ENCODE measurements at places on chromosomes 12 and 14.

DNA sequence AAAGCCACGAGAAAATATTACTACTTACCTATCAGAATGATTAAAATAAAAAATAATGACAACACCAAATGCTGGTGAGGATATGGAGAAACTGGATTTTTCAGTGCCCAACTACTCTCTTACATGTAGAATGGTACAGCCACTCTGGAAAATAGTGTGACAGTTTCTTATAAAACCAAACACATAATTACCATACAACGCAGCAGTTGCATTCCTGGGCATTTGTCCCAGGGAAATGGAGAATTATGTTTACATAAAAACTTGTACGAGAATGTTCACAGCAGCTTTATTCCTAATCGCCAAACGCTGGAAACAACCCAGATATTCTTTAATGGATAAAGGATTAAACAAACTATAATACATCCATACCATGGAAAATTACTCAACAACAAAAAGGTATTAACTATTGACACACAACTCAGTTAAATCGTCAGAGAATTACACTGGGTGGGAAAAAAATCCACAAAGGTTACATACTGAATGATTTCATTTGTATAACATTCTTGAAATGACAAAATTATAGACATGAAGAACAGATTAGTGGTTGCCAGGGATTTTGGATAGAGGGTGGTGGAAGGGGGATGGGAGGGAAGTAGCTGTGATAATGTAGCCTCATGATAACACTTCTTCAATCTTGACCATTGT lies 35.4 kb downstream of the TAOK3 start:
- no peak for DNase-seq

- no peak for DNase-seq
These were observed 4.0 kb downstream of the SDR9C7 start for GRCh38 chr12:56930241-56930640.

DNA sequence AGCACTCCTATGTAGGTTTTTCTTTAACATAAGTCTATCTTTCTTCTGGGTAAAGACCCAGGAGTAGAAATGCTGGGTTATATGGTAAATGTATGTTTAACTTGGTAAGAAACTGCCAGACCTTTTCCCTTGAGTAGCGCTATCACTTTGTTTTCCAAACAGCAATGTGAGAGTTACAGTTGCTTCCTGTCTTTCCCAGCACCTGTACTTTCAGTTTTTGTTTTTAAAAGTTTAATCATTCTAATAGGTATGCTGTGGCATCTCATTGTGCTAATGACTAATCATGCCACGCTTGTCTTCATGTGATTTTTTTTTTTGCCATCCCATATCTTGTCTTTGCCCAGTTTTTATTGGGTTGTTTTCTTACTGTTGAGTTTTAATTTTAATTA lies 28.1 kb downstream of the GIT2 start:
- no peak for DNase-seq

DNA sequence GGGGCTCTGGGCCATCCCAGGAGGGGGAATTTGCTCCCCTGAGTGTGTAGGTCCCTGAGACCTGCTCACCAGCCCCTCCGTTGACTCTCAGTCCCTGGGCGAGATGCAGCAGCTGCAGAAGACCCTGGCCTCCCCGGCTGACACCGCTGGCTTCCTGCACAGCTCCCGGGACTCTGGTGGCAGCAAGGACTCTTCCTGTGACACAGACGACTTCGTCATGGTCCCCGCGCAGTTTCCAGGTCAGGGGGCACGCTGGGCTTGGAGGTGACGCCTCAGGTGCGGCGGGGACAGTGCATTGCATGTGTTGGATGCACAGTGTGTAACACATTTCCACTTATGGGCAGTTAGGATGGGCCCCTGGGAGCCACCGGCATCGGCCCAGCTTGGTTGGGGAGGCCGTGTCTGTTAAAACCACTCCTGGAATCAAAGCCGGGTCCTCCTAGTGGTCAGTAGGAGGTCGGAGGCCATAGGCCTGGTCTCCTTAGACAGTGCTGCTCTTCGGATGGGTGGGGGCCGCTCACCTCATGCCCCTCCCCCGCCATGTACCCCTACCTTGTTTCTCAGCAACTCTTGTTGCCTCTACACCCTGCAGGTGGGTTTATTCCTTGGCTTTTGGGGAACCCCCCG lies 17.1 kb upstream of the PUS1 start:
- no peak for DNase-seq

DNA sequence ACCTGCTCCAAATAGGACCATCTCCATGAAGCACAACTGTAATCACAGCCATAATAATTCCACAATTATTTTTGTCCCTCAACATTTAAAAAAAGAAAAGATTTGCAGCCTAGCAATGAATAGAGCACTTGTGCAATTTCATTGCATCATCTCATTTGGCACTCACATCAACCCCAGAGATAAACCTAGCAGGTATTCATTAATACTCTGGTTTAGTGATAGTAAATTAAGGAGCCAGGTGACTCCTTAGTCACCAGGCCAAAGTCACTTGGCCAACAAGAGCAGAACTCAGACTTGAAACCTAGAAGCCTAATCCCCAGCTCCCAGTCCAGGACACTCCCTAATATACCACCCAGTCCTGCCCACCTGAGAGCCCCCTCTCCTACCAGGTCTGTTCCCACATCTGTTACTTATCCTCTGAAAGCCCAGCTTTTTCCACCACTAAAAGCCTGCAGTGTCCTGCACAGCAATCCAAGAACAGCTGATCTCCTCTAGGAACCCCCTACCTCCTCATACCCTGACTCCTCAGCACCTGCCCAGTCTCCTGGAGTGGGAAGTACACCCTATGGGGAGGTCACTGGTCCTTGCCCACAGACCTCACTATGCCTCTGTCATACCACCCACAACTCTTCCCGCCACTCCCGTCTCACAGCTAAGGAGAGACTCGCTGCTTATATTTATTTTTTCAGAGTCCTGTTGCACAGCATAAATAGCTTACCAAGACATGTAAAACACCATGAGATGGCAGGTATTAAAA lies 22.1 kb downstream of the OR10P1 start:
- DNase-seq, result no peak

DNA sequence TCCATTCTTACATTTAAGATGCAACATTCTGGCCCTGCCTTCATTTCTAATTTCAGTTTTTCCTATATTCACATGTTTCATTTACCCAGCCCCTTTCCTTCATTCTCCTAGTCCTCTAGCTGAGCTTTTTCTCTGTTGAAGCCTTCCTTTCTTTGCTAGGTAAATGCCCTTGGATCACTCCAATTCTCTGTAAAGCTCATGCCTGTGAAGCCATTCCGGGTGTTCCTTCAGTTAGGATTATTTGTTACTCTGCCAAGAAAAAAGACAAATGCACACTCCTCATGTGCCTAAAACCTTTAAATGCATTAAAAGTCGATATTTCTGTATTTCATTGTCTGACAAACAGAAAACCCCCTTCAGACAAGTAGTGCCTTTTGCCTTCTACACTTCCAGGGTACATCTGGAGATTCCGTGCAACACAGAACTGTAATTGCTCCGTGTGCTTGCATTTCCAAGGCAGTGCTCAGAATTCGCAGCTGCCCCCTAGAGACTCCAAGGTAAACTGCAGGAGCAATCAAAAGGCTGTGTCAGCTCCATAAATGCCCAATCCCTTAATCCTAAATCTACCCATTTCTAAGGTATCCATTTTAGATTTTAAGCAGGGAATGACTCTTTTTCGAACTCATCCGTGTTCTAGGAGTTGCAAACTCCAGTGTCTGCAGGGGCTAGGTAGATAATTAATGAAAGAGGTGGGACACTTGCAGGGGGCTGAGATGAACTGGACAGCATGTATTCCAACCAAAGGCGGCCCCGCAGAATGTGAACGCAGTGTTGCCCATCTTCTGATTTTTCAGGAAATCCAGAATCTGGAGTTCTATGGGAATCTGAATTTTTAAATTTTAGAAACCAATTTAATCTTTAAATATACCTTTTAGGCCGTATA lies 320.2 kb downstream of the GRIN2B start:
- peak; percentile 15 for DNase-seq

GRCh38 chr12:13000925-13001774 lies 1.1 kb upstream of the HEBP1 start:
- peak; percentile 45 for DNase-seq

- no peak for DNase-seq
These were observed 89.2 kb downstream of the OTOGL start for GRCh38 chr12:80188576-80188975.

- DNase-seq, result no peak
These were observed 629 bp upstream of the TTC7B start for GRCh38 chr14:90816681-90817436.

- no peak for DNase-seq
These were observed 335.1 kb upstream of the OR4E1 start for GRCh38 chr14:22008766-22009165.

DNA sequence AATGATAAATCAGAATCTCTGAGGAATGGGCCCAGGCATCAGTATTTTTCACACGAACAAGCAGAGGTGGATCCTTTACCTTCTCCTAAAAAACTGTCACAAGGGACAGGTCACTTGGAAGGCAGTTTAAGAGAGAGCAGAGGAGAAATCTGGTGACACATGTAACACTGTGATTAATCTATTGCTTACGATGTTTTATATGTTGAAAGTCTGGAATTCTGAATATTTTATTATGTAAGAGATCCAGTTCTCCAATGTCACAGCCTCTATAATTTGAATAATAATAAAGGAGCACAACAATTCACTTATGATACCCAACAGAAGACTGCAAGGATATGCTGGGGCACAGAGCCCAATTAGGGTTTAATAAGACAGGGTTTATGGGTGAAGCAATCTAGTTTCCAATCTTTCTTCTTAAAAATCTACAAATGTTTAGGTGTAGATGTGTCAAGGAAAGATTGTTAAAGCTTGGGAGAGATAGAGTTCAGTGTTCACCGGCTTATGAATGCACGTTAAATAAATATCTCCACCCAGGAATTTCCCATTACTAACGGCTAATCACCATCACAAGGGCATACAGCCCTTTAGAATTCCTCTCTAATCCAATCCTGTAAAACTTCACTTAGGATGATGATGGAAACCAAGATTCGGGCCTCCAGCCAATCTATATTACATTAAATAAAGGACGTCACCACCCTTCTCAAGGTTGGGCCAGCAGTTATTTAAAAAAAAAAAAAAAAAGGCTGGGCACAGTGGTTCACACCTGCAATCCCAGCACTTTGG lies 23.4 kb downstream of the DUSP16 start:
- no peak for DNase-seq

- DNase-seq, result no peak
These were observed 8.9 kb upstream of the AMN1 start for GRCh38 chr12:31737763-31738162.

GRCh38 chr12:78035901-78036606 lies 205.4 kb downstream of the NAV3 start:
- DNase-seq, result no peak

GRCh38 chr14:74945261-74945851 lies 10.0 kb downstream of the PGF start:
- peak; percentile 63 for DNase-seq

DNA sequence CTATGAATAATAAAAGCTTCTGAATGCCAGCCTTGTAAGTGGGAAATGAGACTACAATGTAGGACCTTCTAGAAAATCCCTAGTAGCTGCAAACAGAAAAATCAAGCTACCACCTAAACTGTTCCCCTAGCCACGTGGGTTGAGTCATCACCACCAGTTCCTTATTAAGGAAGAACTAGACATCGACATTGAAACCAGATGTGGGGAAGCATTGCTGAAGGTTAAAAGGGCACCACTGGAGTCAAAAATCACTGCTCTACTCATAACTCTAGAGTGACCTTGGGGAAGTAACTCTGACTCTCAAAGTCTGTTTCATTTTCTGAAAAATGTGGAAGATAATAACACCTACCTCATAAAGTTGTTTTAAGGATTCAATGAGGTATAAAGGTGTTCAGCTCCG lies 9.4 kb upstream of the CNIH1 start:
- DNase-seq, result no peak

- DNase-seq, result peak; percentile 59
These were observed 52.9 kb downstream of the ANO6 start for GRCh38 chr12:45268672-45269411.

GRCh38 chr12:117148642-117149041 lies 41.6 kb downstream of the FBXO21 start:
- no peak for DNase-seq

DNA sequence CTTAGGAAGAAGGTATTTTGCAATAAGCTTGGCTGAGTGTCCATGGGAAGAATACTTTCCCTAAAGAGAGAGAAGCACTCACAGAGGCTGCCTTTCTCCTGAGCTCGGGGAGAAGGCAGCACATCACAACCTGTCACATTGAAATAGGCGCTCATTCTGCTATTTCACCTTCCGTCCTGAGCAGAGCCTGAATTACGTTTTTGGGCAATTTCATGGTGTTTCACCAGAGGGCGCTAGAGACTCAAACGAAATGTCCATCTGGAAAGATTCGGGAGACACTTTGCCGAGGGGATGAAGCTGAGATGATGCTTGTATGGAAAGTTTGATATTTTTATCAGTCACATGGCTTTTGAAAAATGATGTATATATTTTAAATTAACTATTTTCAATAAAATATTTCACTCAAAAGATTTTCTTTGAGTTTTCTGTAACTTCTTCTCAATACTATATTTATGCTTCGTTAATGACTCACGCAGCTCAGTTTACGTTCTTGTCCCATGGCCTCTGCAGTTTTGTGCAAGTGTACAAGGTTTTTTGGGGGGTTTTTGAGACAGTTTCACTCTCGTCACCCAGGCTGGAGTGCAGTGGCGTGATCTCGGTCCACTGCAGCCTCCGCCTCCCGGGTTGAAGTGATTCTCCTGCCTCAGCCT lies 17.4 kb upstream of the B4GALNT3 start:
- DNase-seq, result peak; percentile 87

DNA sequence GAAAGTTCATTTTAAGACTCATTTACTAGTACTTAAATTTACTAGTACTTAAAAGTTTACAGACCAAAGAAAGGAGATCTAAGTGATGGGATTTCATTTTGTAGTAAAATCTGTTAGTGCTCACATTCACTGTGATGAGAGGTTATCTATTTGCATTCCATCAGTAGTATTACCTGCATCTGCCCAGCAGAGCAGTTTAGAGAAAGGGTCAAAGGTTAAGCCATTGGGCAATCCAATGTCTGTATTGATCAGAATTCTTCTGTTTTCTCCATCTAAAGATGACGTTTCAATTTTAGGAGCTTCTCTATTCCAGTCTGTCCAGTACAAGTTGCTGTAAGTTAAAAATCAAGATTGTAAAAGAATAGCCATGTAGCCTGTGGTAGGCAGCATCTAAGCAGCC lies 18.3 kb downstream of the RTRAF start:
- peak; percentile 66 for DNase-seq

GRCh38 chr12:116709768-116710167 lies 28.1 kb downstream of the SPRING1 start:
- DNase-seq, result no peak

GRCh38 chr14:98984027-98984718 lies 287.8 kb downstream of the BCL11B start:
- no peak for DNase-seq
